Stimulated activated CD4-positive, alpha-beta T cell treated with anti-CD3 and anti-CD28 coated beads, Interleukin-1b, Interleukin-23, amount 100 ng/mL, for 1 hour (primary cell): ENCODE measurements at places on chromosomes 7 and 10.

DNA sequence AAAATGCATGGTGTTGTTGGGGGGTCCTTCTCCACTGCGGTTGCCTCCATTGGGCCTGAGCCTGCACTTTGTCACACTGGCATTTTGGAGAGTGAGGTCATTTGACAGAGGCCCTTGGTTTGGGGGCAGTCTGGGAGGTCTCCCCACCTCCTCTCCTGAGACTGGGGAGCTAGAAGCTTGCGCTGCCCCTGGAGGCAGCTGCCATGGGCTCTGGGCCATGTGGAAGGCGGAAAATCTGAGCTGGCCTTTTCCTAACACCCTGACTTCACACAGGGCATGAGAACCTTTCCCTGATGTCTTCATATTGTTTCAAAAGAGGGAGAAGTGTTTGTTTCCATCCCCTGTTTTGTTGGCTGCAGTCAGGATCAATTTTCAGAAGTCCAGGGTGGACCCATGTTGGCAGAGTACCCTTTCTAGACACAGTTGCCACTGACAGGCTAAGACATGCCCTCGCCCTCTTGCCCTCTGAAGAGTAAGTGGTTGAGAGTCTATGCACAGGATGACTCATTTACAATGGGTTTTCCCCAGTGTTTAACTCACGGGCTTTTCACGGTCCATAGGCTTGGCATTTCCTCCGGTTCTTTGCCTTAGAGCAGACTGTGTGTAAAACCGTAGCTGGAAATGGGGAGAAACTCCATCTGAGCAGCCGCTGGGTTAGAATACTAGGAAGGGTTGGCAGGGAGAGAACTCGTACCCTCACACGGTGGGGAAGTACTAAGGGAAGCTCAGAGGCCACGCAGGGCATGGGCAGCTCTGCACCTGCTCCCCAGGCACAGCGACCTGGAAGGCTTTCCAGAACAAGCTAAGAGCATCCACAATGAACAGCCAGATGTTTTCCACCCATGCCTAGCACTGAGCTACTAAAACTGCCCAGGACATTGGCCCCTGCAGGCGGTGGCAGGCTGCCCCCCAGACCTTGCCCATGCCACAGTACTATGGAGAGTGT lies 655.0 kb downstream of the SDK1 start:
- no peak for DNase-seq

GRCh38 chr10:124648738-124649137 lies 95.4 kb downstream of the FAM53B start:
- DNase-seq: no peak

GRCh38 chr10:1595242-1595600 lies 142.1 kb downstream of the ADARB2 start:
- no peak for DNase-seq

GRCh38 chr7:94436018-94436604 lies 41.4 kb downstream of the COL1A2 start:
- DNase-seq: no peak

GRCh38 chr7:45918556-45918955 lies 2.5 kb downstream of the IGFBP3 start:
- DNase-seq: no peak

DNA sequence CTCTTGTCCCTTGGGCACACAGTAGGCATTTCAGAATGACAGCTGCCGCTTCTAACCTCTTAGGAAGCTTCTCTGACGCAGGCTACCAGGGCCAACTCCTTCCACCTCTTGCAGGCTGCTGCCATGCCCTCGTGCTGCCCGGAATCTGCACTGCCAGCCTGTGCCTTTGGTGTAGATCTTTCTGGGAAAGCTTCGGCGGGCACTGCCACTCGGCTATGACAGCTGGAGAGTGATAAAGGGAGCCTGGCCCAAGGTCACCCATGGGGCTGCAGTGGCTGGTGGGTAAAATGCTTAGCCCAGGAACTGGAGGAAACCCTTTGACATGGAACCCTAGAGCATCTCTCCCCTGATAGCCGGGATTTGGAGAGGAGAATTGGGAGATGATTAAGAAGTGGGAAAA lies 78.0 kb upstream of the C1QL3 start:
- no peak for DNase-seq

- DNase-seq: no peak
Measured at GRCh38 chr7:141550386-141551093, 670 bp upstream of the AGK start.

GRCh38 chr10:19803676-19804075 lies 12.6 kb upstream of the PLXDC2 start:
- DNase-seq: no peak

- no peak for DNase-seq
Measured at GRCh38 chr7:127678947-127679346, 27.0 kb downstream of the SND1 start.

DNA sequence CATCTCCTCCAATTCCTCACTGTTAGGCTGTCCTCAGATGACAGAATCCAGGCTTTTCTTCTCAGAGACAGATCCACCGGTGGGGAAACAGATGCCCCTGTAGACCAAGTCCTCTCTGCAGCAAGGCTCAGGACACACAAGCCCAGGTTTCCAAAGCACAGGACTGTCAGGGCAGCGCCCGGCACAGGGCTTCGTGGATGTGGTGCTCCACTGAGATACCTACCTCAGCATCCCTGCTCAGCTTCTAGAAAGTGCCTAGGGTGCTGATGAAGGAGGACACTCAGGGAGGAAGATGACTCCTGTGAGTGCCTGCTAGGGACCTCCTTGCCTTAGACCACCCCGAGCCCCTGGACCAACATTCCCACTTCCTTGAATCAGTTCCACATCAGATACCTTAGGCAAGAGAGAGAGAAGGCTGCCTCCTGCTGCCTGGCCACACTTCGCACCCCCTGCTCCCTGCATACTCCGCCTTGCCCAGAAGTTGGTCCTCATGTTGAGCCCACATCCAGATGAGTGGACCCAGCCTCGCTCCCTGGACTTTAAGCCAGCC lies 8.9 kb upstream of the RBP3 start:
- no peak for DNase-seq

GRCh38 chr10:126212738-126213137 lies 175.5 kb downstream of the ADAM12 start:
- no peak for DNase-seq

DNA sequence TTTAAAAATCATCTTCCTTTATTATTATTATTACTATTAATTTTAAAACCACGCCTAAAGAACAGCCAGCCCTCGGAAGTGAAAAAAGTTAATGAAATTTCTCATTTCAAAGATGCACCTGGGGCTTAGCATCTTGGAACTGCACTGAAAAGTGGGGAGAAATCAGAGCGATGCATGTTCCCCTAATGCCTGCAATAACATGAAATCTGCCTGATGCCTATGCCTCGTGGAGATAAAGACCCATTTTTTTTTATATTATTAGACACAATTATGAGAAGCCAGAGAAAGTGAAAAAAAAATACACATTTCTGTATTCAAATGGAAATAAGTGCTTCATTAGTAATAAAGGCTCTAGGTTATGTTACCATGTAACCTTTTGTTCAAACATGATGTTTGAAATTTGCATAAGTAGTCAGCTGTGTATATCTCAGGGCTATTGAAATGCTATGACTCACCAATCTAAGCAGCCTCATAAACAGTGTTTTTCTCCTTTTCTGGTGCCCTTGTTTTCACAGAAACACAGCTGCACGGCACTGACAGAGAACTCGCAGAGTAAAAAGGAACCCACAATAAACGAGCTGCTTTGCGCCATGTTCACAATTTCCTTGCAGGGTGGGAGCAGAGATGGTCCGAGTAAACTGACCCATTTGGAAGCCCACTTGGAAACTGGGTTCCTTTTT lies 175.8 kb upstream of the PRKCQ start:
- DNase-seq: no peak

DNA sequence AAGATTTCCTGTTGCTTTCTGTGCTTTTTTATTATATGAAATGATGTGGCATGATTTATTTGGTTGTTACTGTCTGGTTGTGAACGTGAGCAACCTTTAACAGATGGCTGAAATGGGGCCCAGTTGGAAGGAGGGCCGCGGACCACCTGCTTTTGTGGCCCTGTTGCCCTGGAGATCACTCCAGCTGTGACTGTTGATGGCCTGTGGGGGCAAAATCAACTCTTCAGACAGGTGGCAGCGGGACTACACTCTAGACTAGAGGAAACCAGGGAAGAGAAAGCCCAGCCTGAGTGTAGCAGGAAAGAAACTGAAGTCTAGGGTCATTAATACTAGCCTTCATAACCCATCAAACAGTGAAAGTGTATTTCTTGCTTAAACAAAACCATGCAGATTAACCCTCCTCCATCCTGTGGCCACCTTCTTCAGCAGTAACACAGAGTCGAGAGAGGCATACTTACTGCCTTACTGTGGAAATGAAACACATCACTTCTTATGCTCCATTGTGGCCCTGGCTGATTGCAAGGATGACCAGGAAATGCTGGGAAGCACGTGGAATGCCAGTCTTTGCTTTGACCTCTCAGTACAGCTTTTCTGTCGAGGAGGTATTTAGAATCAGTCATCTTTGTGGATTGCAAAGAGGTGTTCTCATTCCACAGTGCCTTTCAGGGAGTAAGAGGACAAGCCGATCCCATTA lies 80.5 kb downstream of the CCNY start:
- no peak for DNase-seq

- no peak for DNase-seq
Measured at GRCh38 chr7:121985476-121986030, 112.6 kb downstream of the PTPRZ1 start.

DNA sequence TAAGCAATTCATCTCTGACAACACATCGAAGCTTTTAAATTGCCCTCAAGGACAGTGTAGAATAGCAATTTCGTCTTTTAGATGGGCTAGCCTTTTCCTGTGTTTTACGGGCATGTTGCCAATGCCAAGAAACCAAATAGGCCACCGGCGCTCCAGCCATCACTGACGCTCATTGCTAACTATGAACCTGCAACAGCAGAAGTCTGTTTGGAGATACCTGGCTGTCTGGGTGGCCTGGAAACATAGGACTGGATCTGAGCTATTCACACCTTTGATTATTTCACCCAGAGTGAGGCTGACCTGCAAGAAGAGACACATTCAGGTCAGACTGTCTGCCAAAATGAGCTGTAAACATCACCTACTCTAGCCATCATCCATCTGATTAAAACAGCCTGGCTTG lies 12.0 kb downstream of the KPNA7 start:
- no peak for DNase-seq

- no peak for DNase-seq
Measured at GRCh38 chr7:155804431-155804831, 7.8 kb downstream of the SHH start.

- no peak for DNase-seq
Measured at GRCh38 chr10:61964949-61965702, 63.6 kb downstream of the ARID5B start.

DNA sequence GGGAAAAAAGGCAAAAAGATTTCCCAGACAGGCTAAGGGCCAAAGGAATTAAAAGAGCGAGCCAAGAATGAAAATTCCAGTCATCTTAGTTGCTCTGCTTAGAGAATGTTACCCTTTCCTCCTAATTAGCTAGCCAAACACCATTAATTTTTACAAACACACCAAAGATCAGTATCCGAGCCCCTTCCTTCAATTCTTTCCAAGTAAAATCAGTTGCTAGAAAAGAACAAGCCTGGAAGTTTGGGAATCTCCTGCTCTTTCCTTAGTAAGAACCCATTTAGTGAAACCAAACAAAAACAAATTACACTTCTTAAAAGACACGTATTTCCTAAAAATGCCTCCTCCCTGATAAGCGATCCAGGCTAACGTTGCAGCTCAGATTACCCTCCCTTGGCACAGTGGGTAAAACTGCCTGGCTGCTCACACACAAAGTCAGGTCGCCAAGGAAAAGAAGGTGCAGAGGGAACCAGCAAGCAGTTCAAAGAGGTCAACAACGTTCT lies 57.1 kb upstream of the ABLIM1 start:
- no peak for DNase-seq

GRCh38 chr7:139355320-139355719 lies 4.4 kb upstream of the LUC7L2 start:
- DNase-seq: no peak

DNA sequence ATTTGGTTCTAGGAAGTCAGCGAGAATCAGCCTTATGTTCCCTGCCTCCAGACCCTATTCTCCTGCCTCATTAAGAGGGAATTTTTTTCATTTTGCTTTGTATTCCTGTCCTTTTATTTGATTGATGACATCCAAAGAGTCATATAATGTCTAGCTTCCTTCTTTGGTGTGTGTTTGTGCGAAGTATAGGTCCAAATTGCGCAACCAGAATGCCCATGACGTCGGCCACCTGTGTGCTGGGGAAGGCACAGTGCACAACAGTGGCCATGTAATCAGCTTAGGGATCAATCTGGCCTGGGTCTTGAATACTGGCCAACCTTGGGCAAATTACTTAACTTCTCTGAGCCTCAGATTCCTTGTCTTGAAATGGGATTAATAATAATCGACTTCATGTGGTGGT lies 206.2 kb downstream of the VTI1A start:
- no peak for DNase-seq

- DNase-seq: no peak
Measured at GRCh38 chr10:30493609-30494530, 59.9 kb downstream of the MAP3K8 start.

- no peak for DNase-seq
Measured at GRCh38 chr10:132939957-132940790, 2.2 kb downstream of the CFAP46 start.

DNA sequence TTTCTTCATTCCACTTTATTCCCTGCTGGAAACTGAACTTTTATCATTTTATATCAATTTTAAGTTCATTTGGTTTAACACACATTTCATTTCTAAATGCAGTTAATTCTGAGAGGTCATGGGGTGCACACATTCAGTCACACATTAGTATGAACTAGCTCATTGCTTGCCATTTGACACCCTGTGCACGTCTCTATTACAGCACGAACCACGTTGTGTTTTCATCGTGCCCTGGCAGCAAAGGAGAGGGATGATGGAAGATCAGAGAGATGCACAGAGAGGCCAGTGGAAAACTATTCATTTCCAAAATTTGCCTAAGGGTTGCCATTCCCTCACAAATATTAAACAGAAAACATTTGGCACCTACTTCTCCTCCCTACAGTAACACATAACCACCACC lies 45.4 kb downstream of the CTNNA3 start:
- DNase-seq: no peak

GRCh38 chr10:3995302-3996210 lies 210.5 kb upstream of the KLF6 start:
- DNase-seq: no peak
